Astrocyte of the cerebellum (primary cell): ENCODE measurements at places on chromosomes 13 and 19.
A peak's percentile ranks its signal among the peaks of the same experiment; 100 is the strongest.

DNA sequence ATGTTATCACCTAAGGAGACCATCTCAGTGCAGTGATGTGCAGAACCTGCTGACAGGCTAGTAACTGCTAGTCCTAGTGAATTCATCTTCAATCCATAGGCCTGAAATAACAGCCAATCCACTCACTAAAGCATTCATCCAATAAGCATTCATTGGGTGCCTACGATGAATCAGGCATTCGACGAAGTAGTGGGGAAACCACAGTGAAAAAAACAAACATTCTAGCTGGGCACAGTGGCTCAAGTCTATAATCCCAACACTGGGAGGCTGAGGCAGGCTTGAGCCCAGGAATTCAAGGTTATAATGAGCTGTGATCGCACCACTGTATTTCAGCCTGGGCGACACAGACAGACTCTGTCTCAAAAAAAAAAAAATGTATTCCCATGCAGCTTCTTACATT lies 135.6 kb downstream of the RNF17 start:
- DNase-seq, result peak; percentile 5

- DNase-seq, result no peak
These were observed 379.8 kb downstream of the TBC1D4 start for GRCh38 chr13:75102001-75102716.

DNA sequence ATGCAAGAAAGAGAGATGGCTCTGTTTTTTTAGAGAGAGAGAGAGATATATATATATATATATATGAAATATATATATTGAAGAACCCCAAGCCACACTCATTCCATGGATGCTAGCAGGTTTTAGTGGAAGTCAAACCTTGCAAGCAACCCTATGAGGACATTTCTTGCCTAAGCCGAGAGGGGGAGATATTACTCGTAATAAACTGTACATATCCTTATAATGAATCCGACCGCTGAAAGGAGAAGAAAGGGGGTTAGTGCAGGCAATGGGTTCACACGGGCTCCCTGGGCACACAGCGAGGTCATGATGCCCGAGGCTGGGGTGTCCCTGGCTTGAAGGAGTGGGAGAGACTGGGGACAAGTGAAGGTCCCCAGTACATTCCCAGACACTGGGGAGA lies 78.3 kb downstream of the IER2 start:
- DNase-seq, result no peak

- DNase-seq, result no peak
These were observed 62.9 kb upstream of the URI1 start for GRCh38 chr19:29878973-29879654.

GRCh38 chr13:41909506-41909905 lies 51.4 kb downstream of the VWA8 start:
- DNase-seq, result no peak

DNA sequence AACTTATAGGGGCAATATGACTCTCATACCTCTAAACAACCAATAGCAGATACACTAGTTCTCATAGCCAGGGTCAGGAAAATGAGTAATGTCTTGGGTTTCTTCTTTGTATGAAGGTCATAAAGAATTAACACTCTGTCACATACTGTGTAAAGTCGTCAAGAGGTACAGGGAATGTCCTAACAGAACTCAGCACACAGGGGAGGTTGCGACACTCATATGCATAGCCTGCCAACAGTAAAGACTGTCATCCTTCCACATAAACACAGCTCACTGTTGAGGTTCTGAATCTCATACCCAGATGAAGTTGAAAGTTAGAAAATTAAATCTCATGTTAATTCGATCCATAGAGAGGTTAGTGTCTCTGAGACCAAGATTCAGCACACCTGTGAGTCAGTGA lies 34.2 kb upstream of the ZNF254 start:
- DNase-seq, result no peak

GRCh38 chr13:58574791-58575190 lies 943.2 kb downstream of the PCDH17 start:
- no peak for DNase-seq

DNA sequence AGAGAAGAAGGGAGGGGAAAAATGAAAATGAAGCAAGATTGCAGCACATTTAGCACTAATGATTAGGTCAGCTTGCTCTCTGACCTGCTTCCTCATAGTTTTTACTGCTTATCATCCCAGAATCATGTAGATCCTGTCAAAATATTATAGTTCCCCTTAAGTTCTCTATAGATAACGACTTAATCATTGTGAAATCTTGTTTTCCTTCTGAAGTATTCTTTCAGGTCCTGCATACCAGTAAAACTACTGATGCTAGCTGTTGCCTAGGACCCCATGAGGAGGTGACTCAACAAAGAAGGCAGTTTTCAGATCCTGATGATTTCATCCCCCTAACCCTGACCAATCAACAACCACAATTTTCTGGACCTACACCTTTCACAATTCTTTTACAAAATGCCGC lies 1131.7 kb downstream of the SLITRK5 start:
- DNase-seq, result no peak

DNA sequence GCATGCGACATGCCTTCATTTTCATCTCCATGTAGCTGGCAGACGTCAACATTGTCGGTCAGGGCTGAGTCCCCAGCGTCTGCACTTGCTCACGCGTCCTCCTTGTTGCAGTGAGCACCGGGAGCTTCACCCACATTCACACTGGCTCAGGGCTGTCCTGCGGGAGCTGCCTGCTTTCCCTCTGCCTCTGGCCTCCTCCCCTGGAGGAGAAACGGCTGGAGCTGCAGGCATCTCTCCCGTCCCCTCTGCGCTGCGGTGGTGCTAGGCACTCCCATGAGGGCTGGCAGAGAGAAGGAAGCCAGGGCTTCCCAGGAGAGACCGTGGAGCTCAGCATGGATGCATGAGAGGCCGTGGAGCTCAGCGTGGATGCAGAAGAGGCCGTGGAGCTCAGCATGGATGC lies 18.4 kb upstream of the TMEM255B start:
- no peak for DNase-seq

DNA sequence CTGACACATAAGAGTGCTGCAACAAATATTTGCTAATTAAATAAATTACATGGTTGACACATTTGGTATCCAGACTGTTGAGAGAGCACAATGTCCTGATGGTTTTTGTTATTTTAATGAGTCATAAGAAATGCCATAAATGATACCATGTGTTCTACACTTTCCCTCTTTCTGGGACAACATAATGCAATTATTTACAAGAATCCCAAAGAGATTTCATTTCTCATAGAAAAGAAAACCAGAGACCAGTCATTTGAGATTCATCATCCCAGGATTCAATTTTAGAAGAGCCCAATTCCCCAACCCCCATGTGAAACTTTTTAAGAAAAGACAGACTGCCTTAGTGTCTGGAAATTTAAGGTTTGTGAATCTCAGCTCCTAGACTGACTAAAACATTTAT lies 399.6 kb downstream of the DCT start:
- no peak for DNase-seq

DNA sequence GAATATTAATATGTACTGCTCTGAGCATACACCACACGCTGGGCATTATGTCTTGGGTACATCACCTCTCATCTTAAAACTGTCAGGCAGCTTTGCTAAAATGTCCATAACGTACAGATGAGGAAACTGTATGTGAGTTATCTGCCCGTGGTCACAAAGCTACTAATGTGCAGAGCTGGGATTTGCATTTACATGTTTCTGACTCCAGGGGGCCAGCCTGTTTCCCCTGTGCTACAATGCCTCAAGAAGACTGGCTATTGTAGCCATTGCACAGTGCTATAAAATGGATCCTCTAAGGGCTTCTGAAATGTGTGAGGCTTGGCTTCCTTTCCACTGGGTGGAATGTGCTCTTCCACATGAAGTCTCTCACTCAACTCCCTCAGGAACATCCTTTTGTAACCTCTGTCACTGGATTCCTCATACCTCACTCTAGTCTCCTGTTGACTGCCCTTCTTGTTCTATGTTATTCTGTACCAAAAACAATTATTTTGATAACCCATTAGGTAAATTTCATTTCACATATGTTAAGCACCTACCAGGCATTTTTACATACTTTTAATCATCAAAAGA lies 95.6 kb upstream of the HTR2A start:
- no peak for DNase-seq

- DNase-seq, result no peak
These were observed 530.0 kb downstream of the PCDH9 start for GRCh38 chr13:66700117-66700601.

DNA sequence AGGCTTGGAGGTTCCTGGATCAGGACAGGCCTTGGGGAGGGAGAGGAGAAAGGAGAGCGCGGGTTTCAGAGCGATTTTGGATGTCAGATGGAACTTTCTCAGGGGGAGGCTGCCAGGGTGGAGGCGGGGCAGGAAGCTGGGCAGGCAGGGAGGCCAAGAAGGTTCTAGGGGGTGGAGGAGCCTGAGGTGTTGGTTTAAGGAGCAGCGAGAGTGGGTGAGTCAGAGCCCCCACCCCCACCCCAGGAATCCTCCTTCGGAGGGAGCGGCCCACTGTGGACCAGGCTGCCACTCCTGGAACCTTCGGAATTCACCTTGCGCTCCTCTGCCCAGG lies 15.9 kb upstream of the NOP53 start:
- DNase-seq, result no peak

DNA sequence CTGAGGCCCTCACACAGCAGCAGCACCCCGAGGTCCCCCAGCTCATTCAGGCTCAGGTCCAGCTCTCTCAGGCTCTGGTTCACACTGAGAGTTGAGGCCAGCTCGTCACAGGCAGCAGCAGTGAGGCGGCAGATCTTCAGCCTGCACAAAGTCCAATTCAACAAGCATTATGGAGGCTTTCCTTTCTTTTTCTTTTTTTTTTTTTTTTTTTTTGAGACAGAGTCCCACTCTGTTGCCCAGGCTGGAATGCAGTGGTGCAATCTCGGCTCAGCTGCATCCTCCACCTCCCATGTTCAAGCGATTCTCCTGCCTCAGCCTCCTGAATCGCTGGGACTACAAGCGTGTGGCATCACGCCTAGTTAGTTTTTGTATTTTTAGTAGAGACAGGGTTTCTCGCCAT lies 22.9 kb downstream of the NLRP12 start:
- DNase-seq, result no peak

GRCh38 chr13:21121616-21122015 lies 54.7 kb downstream of the SKA3 start:
- DNase-seq, result no peak

- DNase-seq, result no peak
These were observed 47.7 kb downstream of the ADGRE1 start for GRCh38 chr19:6935069-6935468.

- no peak for DNase-seq
These were observed 89.8 kb upstream of the ARHGEF7 start for GRCh38 chr13:111025310-111025709.

GRCh38 chr19:4456843-4457653 lies 546 bp downstream of the UBXN6 start:
- DNase-seq, result no peak

GRCh38 chr19:7600721-7601120 lies 5.1 kb downstream of the CAMSAP3 start:
- DNase-seq, result no peak

GRCh38 chr13:28185256-28185655 lies 46.9 kb downstream of the PAN3 start:
- DNase-seq, result no peak

DNA sequence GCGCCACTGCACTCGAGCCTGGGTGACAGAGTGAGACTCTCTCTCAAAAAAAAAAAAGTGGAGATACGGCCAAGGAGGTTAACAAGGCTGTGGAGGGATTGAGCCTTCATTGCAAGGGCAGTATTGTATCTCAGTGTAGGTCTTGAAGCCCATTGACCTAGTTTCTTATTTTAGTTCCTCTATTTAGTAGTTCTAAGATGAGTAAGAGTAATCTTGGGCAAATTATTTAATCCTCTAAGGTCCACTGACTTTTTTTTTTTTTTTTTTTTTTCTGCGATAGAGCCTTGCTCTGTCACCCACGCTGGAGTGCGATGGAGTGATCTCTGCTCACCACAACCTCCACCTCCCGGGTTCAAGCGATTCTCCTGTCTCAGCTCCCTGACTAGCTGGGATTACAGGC lies 14.3 kb upstream of the ILF3 start:
- no peak for DNase-seq

- no peak for DNase-seq
These were observed 732.8 kb upstream of the SLC10A2 start for GRCh38 chr13:103799028-103799427.

- no peak for DNase-seq
These were observed 5.6 kb upstream of the MEDAG start for GRCh38 chr13:30900436-30900835.

DNA sequence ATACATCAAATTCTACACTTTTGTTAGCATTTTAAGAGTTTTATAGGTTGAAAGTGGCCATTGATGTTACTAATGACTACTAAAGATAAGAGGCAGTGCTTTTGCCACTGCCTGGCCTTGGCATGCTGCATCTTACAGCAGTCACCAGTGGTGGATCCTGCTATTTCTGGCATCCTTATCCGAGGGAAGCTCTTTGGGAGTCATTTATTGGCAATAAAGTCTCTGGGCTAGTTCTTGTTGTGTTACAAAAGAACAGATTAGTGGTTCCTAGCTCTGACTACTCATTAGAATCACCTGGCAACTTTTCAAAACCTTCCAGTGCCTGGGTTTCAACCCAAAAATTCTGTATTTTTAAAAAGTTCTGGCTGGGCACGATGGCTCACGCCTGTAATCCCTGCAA lies 94.5 kb downstream of the ZMYM2 start:
- no peak for DNase-seq

DNA sequence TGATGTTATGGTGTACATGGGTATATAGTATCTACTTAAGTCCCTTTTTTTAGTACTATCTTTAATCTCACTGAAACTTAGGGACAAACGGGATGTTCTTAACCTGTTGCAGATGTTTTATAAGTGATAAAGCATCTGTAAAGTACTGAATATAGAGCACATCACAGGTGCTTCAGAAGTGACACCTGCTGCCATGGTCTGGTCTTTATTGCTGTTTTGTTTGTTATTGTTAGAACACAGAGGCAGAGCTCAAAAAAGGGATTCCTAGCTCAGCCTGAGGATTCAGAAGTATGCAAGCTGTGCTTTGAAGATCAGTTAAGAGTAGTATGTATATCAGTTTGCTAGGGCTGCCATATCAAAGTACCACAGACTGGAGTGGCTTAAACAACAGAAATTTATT lies 219.5 kb downstream of the DCT start:
- no peak for DNase-seq

DNA sequence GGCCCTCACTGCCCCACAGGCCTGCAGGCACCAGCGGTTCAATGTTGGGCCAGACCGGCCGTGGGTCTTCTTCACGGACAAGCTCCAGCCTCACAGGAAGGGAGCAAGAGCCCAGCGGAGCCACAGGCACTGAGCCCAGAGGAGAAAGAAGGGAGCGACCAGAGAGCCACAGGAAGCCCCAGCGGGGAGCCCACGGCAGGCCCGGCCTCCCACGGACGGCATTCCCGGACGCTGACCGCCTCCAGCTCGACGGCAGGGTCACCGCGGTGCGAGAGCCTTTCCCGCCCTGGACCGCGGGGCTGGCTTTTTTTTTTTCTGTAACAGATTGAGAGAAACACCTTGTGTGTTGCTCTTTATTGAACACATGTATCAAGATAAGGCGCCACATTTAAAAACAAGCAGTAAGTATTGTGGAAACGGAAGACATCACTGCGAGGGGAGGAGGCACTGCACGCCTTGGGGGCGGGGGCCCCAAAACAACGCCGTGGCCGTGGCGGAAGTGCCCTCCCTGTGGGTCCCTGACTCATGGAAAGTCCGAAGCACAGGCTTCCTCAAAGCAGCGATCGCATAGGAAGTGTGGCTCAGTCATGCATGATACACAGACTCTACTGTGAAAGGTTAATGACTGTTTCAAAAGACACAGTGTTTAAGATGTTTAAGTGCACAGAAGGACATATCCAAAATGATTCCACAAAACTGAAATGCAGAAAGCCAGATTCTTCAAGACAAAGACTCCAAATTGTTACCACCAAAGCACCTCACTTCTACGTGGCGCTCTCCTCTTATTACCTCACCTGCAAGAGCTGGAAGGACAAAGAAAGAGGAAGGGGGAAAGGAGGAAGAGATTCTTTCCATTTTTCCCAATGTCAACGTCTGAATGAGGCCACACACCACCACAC lies 3.5 kb downstream of the RASA3 start:
- peak; percentile 82 for DNase-seq
